ENCODE measurements at places on chromosomes 16 and 17. TPM values are rescaled to one million over a fixed set of nuclear protein-coding genes. Genes with fewer than 3 reads are reported as not detected.
A peak's percentile ranks its signal among the peaks of the same experiment; 100 is the strongest.

GRCh38 chr16:83586036-83586435 lies 221.7 kb upstream of the HSBP1 start:
- no peak overlapping the region for H3K4me3 ChIP-seq
- no peak overlapping the region for H3K27ac ChIP-seq
- no peaks in the 10 kb centered on the region for H3K36me3 ChIP-seq

- no peak overlapping the region for H3K4me3 ChIP-seq
- no peak overlapping the region for H3K27ac ChIP-seq
- peaks cover 2% of the 10 kb centered on the region for H3K4me1 ChIP-seq
- no peaks in the 10 kb centered on the region for H3K27me3 ChIP-seq
Observed at GRCh38 chr16:87426423-87427215, 34.5 kb downstream of the MAP1LC3B start.

DNA sequence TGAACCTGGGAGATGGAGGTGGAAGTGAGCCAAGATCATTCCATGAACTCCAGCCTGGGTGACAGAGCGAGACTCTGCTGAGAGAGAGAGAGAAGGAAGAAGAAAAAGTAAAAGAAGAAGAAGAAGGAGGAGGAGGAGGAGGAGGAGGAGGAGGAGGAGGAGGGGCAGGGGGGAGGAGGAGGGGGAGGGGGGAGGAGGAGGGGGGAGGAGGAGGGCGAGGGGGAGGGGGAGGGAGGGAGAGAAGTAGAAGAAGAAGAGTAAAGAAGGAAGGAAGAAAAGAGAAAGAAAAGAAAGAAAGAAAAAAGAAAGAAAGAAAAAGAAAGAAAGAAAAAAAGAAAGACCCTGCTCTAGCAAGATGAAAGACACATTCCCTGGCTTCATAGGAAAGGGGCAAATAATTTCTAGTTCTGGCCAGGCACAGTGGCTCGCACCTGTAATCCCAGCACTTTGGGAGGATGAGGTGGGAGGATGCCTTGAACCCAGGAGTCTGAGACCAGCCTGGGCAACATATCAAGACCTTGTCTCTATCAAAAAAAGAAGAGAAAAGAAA lies 23.6 kb downstream of the SOCS1 start:
- H3K4me3 ChIP-seq = peak overlapping the region; percentile 78
- H3K27me3 ChIP-seq = no peaks in the 10 kb centered on the region
- no peaks in the 10 kb centered on the region for H3K36me3 ChIP-seq
- peaks cover 74% of the 10 kb centered on the region for H3K4me1 ChIP-seq

- H3K4me3 ChIP-seq = no peak overlapping the region
- H3K4me1 ChIP-seq = no peaks in the 10 kb centered on the region
- H3K27me3 ChIP-seq = peaks cover 3% of the 10 kb centered on the region
- no peak for DNase-seq
Observed at GRCh38 chr17:56165072-56165641, 11.9 kb downstream of the ANKFN1 start.

DNA sequence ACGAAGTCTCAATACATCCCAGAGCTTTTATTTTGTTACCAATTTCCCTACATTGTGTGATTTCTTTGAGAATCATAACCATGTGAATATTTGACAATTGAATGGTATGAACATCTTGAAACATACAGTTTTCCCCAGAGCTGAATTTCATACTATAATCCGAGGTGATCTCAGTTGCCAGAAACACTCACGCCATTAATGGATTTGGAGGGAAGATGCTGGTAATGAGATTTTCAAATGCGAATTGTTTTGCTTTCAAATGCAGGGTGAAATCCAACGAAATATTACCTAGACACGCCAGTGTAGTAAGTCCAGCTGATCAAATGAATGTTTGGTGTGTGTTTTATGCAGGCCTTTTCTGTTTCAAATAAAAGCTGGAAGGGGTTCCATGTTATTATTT lies 277.8 kb upstream of the CDH5 start:
- no peaks in the 10 kb centered on the region for H3K4me1 ChIP-seq
- H3K27ac ChIP-seq = no peak overlapping the region
- no peak overlapping the region for H3K4me3 ChIP-seq
- no peak for DNase-seq

DNA sequence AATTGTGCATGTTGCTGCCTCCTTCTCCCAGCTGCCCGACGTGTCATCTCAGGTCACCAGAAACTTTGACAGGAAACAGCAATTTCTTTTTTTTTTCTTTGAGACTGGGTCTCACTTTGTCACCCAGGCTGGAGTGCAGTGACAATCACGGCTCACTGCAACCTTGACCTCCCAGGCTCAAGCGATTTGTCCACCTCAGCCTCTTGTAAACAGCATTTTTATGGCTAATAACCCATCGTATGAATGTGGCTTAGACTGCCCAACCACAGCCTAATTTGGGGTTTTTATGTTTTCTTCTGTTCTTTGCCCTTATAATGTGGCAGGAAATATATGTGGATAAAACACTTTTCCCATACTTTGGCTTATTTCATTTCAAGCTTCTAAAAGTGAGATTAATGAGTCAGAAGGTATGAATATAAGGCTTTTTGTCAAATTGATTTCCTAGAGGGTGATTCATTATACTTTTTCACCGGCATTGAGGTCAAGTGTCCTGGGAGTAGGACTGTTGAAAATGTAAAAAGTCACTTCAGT lies 31.0 kb upstream of the SLC5A10 start:
- peak; percentile 70 for DNase-seq
- H3K27me3 ChIP-seq = no peaks in the 10 kb centered on the region
- peak overlapping the region; percentile 64 for H3K4me3 ChIP-seq
- peaks cover 54% of the 10 kb centered on the region for H3K4me1 ChIP-seq
- H3K36me3 ChIP-seq = peaks cover 42% of the 10 kb centered on the region
- peak overlapping the region; percentile 90 for H3K27ac ChIP-seq

DNA sequence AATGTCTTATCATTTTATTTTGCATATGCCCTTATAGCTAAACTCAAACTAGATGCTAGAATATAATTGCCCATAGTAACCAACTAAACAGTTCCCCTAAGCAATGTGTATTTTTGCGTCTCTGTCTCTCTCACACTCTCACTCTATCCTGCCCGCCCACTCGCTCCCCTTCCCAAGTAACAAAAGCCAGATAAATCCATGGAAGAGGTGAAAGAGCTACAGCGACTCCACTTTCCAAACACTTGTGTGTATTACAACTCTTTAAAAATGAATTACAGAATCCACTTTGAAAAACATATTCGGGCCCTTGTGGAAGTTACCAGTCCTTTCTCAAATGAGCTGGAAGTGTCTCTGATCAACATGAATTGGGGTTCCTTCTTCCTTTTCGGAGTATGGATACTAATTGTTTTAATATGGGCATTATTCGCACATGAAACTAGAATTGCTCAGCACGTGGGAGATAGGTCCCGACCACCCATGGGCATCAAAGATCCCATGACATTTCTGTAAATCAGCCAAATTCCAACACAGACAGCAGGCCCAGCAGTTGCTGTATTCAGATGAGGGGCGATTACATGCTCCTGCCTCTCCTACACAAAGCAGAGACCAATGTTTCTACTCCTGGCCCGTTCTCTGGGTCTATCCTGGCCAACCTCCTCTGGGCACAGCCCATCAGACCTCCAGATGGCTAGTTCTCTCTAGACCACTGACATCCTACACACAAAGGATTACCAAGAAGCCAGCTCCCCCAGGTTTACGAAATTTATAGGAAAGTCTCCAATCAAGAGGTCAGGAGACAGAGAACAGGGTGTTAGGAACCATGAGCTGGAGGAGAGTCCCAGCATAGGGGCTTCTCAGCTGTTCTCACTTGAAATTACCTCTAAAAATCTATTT lies 121.5 kb downstream of the ZFHX3 start:
- H3K36me3 ChIP-seq = no peaks in the 10 kb centered on the region
- H3K4me1 ChIP-seq = peaks cover 11% of the 10 kb centered on the region
- H3K4me3 ChIP-seq = no peak overlapping the region
- no peak overlapping the region for H3K27ac ChIP-seq
- H3K27me3 ChIP-seq = no peaks in the 10 kb centered on the region

- no peaks in the 10 kb centered on the region for H3K36me3 ChIP-seq
- H3K4me3 ChIP-seq = no peak overlapping the region
- no peak for DNase-seq
- no peak overlapping the region for H3K27ac ChIP-seq
- no peaks in the 10 kb centered on the region for H3K4me1 ChIP-seq
Observed at GRCh38 chr16:68599586-68599985, 45.5 kb upstream of the CDH3 start.

DNA sequence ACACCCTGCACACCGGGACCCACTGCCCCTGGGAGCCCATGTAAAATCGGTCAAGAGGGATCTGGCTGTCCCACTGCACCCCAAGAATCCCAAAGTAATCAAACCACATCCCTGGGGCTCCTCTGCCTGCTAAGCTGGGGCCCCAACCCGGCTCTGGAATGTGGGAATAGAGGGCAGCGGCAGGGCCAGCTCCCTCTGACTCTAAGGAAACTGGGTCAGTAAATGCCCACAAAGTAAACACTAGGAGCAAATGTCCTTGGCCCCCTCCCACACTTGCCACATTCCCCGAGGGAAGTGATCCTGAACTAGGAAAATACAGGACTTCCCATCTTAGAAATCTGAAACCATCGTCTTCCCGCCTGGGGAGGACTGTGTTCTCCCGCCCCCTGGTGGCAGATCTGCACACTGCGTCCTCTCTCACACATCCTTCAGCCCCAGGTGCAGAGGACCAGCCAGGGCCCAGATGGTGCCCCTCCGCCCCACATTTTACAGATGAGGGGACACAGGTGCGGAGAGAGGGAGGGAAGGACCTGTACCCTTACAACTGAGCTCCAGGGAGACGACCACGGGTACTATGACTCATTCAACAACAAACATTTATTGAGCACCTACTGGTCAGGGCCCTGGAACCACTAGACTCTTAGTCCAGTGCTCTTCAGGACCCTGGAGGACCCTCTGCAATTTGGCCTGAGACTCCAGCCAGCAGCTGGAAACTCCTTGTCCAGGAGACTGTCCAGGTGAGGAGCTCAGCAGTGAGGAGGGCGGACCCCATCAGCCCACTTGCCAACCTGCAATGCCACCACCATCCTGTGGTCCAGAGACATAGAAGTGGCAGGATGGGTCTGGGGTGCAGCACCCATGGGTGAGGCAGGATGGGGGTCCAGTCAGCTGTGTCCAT lies 10.1 kb downstream of the P3H4 start:
- H3K27me3 ChIP-seq = no peaks in the 10 kb centered on the region
- no peak overlapping the region for H3K27ac ChIP-seq
- peaks cover 4% of the 10 kb centered on the region for H3K4me1 ChIP-seq
- H3K36me3 ChIP-seq = no peaks in the 10 kb centered on the region

GRCh38 chr17:49565948-49566491 lies 9.7 kb upstream of the NXPH3 start:
- peak overlapping the region; percentile 32 for H3K4me3 ChIP-seq
- peak; percentile 62 for DNase-seq
- no peaks in the 10 kb centered on the region for H3K36me3 ChIP-seq
- H3K4me1 ChIP-seq = peaks cover 26% of the 10 kb centered on the region
- H3K27ac ChIP-seq = no peak overlapping the region

LRRC75A gene
- total RNA-seq = 1.3 TPM

SLC12A3 gene
- not detected for total RNA-seq

UNC13D gene
- total RNA-seq = 158 TPM

PIPOX gene
- total RNA-seq = 1.2 TPM

TSPAN10 gene
- total RNA-seq = 0.14 TPM
